Activated CD4-positive, alpha-beta T cell treated with anti-CD3 and anti-CD28 coated beads, Interleukin-2, amount 10 ng/mL, durations not matched to agents 7 days and 5 days (primary cell): ENCODE measurements at places on chromosomes 5 and 9. TPM values are rescaled to one million over a fixed set of nuclear protein-coding genes. Genes with fewer than 3 reads are reported as not detected.

CCNJL gene
- total RNA-seq: not detected

FAXDC2 gene
- total RNA-seq: not detected

CCDC171 gene
- 1.2 TPM for total RNA-seq

CSNK1G3 gene
- total RNA-seq: 30.8 TPM

FSTL4 gene
- total RNA-seq: not detected

MEGF10 gene
- not detected for total RNA-seq

GRIN1 gene
- not detected for total RNA-seq

PTPDC1 gene
- 5.7 TPM for total RNA-seq

SH3TC2 gene
- not detected for total RNA-seq

MTAP gene
- total RNA-seq: 57.4 TPM

MYMK gene
- total RNA-seq: not detected

KDM3B gene
- total RNA-seq: 65.7 TPM

EQTN gene
- total RNA-seq: not detected

TIMD4 gene
- 1.2 TPM for total RNA-seq

HTR4 gene
- total RNA-seq: not detected

TRIO gene
- 4.2 TPM for total RNA-seq

GALNT12 gene
- 10.1 TPM for total RNA-seq

PLPPR1 gene
- total RNA-seq: not detected

FBLL1 gene
- total RNA-seq: not detected

ORM2 gene
- not detected for total RNA-seq

PHF24 gene
- not detected for total RNA-seq

AGPAT2 gene
- 15.0 TPM for total RNA-seq

ADGRV1 gene
- total RNA-seq: not detected

RASGRF2 gene
- total RNA-seq: 7.5 TPM

NOXA1 gene
- 0.46 TPM for total RNA-seq

GRXCR2 gene
- not detected for total RNA-seq

LIX1 gene
- not detected for total RNA-seq

SQSTM1 gene
- 93.0 TPM for total RNA-seq

HAVCR1 gene
- 1.5 TPM for total RNA-seq

GGTA1 gene
- total RNA-seq: not detected

TIGD6 gene
- total RNA-seq: 2.2 TPM

SCAI gene
- 11.2 TPM for total RNA-seq

CA9 gene
- total RNA-seq: 0.40 TPM

TTC23L gene
- total RNA-seq: not detected

PARP8 gene
- 100 TPM for total RNA-seq

ANKRD34B gene
- not detected for total RNA-seq

SPAAR gene
- total RNA-seq: not detected

CCNB1 gene
- 182 TPM for total RNA-seq

ERAP2 gene
- 122 TPM for total RNA-seq

TRIM7 gene
- 0.29 TPM for total RNA-seq

SLC6A19 gene
- not detected for total RNA-seq

RNF38 gene
- total RNA-seq: 37.6 TPM
